A549 treated with CORT108297 at 1 μM for 4 hours (cell line): ENCODE measurements at places on chromosomes 12 and 14. TPM values are rescaled to one million over a fixed set of nuclear protein-coding genes. Genes with fewer than 3 reads are reported as not detected.

SLC6A15 gene
- 3.0 to 4.2 TPM (median 3.9 TPM) in 5 replicates for total RNA-seq

STXBP6 gene
- 1.4 to 2.2 TPM (median 1.9 TPM) in 5 replicates for total RNA-seq

NAP1L1 gene
- 612 to 702 TPM (median 628 TPM) in 5 replicates for total RNA-seq

IL31 gene
- total RNA-seq = not detected in 5 replicates

GPATCH2L gene
- total RNA-seq = 17.9 to 27.1 TPM (median 24.1 TPM) in 5 replicates
